ENCODE measurements at places on chromosomes 1 and 21.

DNA sequence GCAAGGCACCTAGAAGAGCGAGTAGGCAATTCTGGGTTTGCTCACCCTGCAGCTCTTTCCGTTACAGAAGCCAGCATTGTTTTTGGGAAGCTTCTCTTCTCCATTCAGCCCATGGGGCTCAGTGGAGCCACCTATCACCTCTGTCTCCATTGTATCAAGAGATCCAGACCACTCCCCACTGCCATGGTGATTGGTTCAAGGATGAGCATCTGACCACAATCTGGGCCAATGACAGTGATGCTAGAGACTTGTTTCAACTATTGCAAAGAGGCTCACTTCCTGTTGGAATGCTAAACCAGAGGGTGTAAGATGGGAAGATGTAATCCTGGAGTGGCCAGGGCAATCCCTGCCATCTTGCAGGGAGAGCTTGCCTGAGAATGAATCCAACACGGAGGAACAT is 6.6 kb downstream of the SPATA21 start:
- no peak for DNase-seq

GRCh38 chr1:64864018-64864940 is 102.1 kb downstream of the JAK1 start:
- DNase-seq: no peak

- DNase-seq: no peak
Measured at GRCh38 chr21:19908390-19908789, 1089.8 kb upstream of the NCAM2 start.

DNA sequence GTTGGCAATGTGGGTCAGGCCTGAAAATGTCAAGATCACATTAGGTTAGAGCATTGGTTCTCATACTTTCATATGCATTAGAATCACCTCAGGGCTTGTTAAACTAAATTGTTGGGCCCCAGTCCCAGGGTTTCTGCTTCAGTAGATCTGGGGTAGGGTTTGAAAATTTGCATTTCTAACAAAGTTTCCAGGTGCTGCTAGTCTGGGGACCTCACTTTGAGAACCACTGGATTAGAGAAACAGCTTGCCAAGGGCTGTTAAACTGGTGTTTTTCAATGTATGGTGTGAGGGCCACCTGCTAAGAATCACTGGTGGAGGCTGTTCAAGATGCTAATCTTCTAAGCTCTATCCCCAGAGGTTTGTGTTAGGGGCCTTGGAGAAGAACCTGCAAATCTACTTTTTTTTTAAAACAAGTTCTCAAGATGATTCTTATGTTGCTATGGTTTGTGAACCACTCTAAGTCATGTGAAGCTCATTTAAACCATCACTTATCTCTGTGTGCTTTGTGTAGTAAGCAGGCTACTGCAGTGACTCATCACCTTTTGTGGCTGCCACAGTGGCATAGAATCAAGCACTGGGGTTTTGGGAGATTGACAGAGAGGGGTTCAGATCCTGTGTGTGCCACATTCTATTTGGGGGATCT is 152.2 kb downstream of the S1PR1 start:
- no peak for DNase-seq

GRCh38 chr1:214604523-214604922 is 1.5 kb downstream of the CENPF start:
- no peak for DNase-seq

DNA sequence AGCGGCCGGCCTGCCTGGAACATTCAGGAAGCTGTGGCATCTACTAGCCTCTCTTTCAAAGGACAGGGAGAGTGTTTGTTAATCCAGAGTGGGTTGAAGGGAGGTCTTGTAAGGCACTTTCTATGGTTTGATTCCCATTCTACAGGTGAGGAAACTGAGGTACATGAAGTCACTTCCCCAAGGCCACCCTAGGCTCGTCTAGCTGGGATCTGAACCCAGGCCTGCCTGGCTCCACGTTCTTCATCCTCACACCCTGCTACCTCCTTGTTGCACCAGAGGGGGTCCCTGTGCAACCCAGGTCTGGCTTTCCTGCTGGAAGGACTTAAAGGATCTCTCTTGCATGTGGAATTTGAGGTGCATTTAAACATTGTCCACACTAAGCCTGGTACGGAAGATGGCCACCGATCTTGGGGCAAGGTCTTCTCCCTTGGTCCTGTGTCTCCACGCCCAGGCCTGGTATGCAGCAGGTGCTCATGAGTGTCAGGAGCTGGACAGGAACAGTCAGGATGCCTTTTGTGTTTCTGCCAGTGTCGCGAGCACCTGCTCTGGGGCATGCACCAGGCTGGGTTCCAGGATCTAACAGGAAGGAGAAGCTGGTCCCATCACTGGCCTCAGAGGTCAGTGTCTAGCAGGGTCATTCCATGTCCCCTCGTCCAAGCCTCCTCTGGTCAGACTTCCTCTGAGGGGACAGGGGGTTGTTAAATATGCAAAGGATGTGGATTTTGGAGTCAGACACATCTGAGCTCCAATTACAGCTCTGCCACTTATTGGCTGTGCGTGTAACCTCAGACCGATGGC is 103.2 kb upstream of the RUNX3 start:
- no peak for DNase-seq

- DNase-seq: no peak
Measured at GRCh38 chr1:99650030-99650429, 4.1 kb downstream of the PALMD start.

- no peak for DNase-seq
Measured at GRCh38 chr1:113538225-113538624, 147.9 kb downstream of the MAGI3 start.

GRCh38 chr1:3767328-3767925 is 5.1 kb upstream of the SMIM1 start:
- no peak for DNase-seq
